DMS79 treated with DMSO at 0.1 percent for 48 hours (cell line): ENCODE measurements at places on chromosomes 1 and 21.

GRCh38 chr1:151056149-151056548 is 3.3 kb downstream of the CDC42SE1 start:
- no peak for DNase-seq

- peak; percentile 63 for DNase-seq
Observed at GRCh38 chr1:156706657-156707416, 1.5 kb upstream of the CRABP2 start.

DNA sequence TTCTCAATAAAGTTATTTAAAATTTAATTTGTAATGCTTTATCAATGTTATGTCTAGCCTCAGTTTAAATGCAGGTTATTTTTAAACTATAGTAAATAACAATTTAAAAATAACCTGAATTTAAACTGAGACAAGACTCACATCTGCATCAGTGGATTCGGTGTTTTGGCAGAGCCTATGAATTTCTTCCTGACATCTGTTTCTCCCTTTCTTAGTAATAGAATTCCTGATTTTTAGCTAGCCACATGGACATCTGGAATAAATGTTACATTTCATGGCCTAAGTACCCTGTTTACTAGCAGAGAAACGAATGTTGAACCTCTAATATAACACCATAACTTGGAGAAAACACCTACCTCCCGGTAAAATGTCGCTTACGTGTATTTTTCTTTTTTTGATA is 1141.6 kb upstream of the ADGRL2 start:
- no peak for DNase-seq

DNA sequence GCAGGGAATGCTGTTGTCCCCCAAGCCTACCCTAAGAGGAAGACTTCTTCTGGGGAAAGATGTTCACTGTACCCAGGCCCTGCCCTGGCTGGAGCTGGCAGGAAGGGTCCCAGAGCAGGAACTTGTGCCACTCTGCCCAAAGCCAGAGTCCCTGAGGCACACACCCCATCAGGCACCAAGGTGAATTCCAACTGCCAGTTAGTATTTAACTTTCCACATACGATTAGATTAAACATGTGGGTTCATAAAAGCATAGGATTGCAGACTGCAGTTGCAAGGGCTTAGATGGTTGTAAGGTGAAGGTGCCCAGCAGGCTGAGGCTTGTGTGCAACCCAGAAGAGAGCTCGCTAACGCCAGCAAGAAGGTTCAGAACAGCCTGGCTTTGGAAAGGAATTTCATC is at the start of gene KCNE2:
TSS of gene KCNE2 (plus strand) at position 274 of the 400 bp plus-strand sequence. CDS start 6,473 bp downstream, outside the sequence.
- no peak for DNase-seq

- DNase-seq: no peak
Observed at GRCh38 chr1:206725109-206725963, 40.6 kb downstream of the MAPKAPK2 start.

DNA sequence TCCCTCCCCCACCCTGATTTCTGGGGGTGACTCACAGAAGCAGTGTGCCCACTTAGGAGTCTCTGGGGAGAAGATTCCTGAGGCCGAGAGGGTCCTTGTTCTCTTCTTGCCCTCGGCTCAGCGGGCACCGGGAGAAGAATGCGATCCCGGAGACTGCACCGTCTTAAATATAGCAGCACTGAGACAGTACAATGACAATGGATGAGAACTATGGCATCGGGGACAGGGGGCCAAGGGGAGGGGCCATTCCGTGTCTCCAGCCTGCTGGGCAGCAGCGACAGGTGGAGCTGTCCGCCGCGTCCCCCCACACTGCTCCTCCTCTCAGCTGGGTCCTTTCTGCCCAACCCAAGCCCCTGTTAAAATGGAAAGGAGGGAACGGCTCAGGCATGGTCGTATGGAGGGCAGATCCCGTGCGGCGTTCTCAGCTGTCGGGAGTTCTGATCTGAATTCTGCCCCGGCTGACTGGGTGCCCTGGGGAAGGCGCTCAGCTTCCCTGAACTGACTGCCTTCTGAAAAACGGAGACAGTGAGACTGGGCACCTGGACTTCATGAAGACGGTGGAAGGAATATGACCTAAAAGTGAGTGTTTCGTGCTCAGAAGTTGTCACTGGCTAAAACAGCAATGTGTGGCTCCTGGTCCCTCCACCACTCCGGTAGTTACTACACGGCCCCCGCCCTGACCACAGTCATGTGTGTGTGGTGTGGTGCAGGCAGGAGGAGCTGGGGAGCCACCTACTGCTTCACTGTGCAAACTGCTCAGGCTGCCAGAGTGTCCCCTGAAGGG is at the start of gene MYOM3:
TSS of gene MYOM3 (minus strand) at position 140 of the 784 bp plus-strand sequence. CDS start 3,499 bp downstream, outside the sequence.
- peak; percentile 76 for DNase-seq

DNA sequence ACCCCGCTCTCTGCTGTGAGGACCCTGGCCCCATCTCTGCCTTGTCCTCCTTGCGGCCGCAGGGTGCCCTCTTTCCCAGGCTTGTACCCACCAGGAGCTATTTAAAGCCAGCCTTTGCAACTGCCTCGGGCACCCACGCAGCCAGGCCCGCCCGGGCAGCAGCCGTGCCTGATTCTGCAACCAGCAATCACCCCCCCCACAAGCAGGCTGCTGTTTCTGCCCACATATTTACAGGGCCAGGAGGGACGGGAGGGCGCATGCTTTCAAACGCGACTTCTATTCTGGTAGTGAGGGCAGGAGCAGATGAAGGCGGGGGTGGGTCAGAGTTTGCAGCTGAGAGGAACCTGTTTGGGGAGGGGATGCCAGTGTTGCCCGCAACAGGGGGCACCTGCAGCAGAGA is 13.6 kb downstream of the GABRD start:
- no peak for DNase-seq

DNA sequence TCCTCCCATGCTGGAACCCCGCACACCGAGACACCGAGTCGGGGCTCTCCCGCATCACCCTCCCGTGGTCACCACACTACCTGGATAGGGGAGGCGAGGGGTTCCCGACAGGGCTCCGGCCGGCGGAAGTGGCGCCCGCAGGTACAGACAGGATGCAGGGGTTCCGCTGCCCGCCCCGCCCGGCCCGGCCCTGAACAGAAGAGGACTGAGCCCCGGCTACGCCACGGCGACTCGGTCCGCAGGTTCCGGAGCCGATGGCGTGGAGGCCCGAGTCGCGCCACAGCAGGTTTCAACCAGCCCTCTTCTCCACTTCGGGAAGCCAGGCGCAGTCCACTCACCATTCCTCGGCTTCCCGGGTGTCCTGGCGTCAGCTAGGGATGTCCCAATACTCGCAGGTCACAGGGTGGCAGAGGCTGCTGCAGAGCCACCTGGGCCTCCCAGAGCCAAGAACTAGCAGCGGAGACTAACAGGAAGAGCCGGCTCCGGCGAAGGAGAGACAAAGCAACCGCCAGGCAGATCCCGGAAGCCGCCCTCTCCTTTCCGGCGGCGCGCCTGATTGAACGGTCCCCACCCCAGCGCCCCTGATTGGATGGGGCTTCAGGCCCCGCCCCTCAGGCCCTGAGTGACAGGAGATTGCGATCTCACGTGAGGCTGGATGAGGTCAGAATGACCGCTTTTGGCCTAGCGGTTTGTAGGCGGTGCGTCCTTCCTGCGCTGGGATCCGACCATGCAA is at the start of gene ZNF669:
TSS of gene ZNF669 (minus strand) at position 498 of the 733 bp plus-strand sequence. CDS start at position 341, 157 bp downstream.
- peak; percentile 87 for DNase-seq

DNA sequence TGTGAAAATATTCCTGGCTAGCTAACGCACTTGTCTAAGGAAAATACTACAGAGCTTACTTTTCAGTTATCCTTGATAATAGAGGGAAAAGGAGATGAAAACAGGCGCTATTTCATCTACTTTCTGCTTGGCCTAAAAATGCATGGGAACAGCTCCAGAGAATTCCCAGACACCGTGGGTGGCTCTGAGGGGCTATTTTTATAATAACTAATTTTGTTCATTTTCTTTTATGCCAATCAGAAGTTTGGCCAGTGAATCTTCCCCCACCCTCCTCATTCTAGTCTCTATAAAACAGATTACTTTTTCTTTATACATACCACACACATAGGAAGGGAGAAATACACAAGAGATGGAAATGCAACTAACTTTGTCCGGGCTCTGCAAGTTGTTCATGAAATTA is 322.9 kb downstream of the SETD4 start:
- DNase-seq: no peak

GRCh38 chr21:36513430-36513829 is 33.5 kb upstream of the CLDN14 start:
- DNase-seq: no peak

GRCh38 chr1:81678779-81679178 is 122.0 kb upstream of the ADGRL2 start:
- DNase-seq: no peak

- DNase-seq: no peak
Observed at GRCh38 chr1:109791495-109792043, 27.8 kb upstream of the EPS8L3 start.
